A549 treated with dexamethasone at 1 μM for 4 hours (cell line): ENCODE measurements at places on chromosomes 1 and 21. TPM values are rescaled to one million over a fixed set of nuclear protein-coding genes. Genes with fewer than 3 reads are reported as not detected.

The LCE3E gene
- 0.24 to 0.26 TPM in 2 of 5 replicates, not detected in the others for total RNA-seq

The SPRR1A gene
- total RNA-seq, result not detected in 5 replicates

The LRRN2 gene
- 9.6 to 13.7 TPM (median 11.8 TPM) in 5 replicates for total RNA-seq

The PPFIA4 gene
- 0.13 to 0.42 TPM (median 0.34 TPM) in 5 replicates for total RNA-seq

The DSTYK gene
- 6.8 to 9.7 TPM (median 8.5 TPM) in 5 replicates for total RNA-seq

The APOBEC4 gene
- total RNA-seq, result not detected in 5 replicates

The PRAMEF20 gene
- not detected in 5 replicates for total RNA-seq

The FMO4 gene
- total RNA-seq, result 0.24 to 0.89 TPM (median 0.51 TPM) in 5 replicates

The SNRPE gene
- total RNA-seq, result 195 to 242 TPM (median 198 TPM) in 5 replicates

The C21orf58 gene
- total RNA-seq, result 2.8 to 4.9 TPM (median 4.5 TPM) in 5 replicates

The TAS1R1 gene
- not detected in 5 replicates for total RNA-seq

The AGPAT3 gene
- total RNA-seq, result 17.8 to 30.7 TPM (median 29.0 TPM) in 5 replicates

The TNFSF4 gene
- total RNA-seq, result 0.02 to 0.09 TPM (median 0.08 TPM) in 3 of 5 replicates, not detected in the others

The LIN28A gene
- not detected in 5 replicates for total RNA-seq

The TEX38 gene
- total RNA-seq, result not detected in 5 replicates

The IKBKE gene
- total RNA-seq, result 4.4 to 5.4 TPM (median 5.3 TPM) in 5 replicates

The ANKRD34A gene
- total RNA-seq, result 0.24 to 0.47 TPM (median 0.35 TPM) in 5 replicates

The CRB1 gene
- not detected in 5 replicates for total RNA-seq

The FHAD1 gene
- 0.54 to 1.3 TPM (median 0.69 TPM) in 5 replicates for total RNA-seq

The TTLL10 gene
- 0.03 TPM in 1 of 5 replicates, not detected in the others for total RNA-seq

The SLC2A1 gene
- total RNA-seq, result 101 to 117 TPM (median 109 TPM) in 5 replicates

The CFHR1 gene
- 0.17 to 0.19 TPM (median 0.18 TPM) in 5 replicates for total RNA-seq

The HTR1D gene
- 10.0 to 16.7 TPM (median 15.0 TPM) in 5 replicates for total RNA-seq

The FCER1A gene
- 0.11 TPM in 1 of 5 replicates, not detected in the others for total RNA-seq

The PCP4 gene
- total RNA-seq, result not detected in 5 replicates

The FABP3 gene
- not detected in 5 replicates for total RNA-seq

The GCSAML gene
- not detected in 5 replicates for total RNA-seq

The C1orf174 gene
- 20.4 to 26.0 TPM (median 24.9 TPM) in 5 replicates for total RNA-seq
